ENCODE measurements at places on chromosomes 6 and 20. TPM values are rescaled to one million over a fixed set of nuclear protein-coding genes. Genes with fewer than 3 reads are reported as not detected.

GRCh38 chr6:11363881-11364576, 131.6 kb upstream of the NEDD9 start:
- DNase-seq = no peak

DNA sequence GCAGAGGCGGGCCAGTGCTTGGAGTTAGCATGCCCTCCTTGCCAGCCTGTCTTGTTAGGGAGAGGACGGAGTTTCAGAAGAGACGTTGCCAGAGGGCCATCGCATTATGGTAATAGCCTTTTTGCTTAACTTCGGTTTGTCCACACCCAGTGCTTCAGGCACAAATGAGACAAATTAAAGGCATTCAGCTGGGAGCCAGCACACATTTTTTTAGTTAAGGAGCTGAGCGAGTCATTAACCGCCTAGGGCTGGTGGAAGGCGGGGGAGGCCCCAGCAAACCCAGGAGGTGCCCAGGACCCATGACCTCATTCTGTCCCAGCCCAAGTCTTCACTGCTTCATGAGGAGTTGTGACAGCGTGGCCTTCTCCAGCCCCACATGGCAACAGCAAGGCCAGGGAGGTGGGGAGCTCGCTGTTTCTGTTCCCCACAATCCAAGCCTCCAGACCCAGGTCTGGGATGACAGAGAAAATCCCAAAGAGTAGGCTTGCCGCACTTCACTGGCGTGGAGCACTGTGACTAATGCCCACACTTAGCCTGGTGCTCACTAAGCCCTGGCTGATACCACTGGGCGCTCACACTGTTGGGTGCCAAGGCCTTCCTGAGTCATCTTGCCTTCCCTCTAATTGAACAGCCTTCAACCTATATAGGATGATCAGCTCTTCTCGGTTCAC, 237.1 kb downstream of the ANKRD60 start:
- peak; percentile 93 for DNase-seq

- no peak for DNase-seq
Measured at GRCh38 chr20:42392442-42392841, 774.3 kb upstream of the CHD6 start.

The C2 gene
- 1.5 TPM for total RNA-seq

GRCh38 chr6:112332274-112332673, 14.9 kb upstream of the RFPL4B start:
- DNase-seq = peak; percentile 59

- DNase-seq = no peak
Measured at GRCh38 chr6:161424421-161424820, 150.6 kb upstream of the AGPAT4 start.

GRCh38 chr6:154246723-154247118, 109.9 kb downstream of the IPCEF1 start:
- no peak for DNase-seq

DNA sequence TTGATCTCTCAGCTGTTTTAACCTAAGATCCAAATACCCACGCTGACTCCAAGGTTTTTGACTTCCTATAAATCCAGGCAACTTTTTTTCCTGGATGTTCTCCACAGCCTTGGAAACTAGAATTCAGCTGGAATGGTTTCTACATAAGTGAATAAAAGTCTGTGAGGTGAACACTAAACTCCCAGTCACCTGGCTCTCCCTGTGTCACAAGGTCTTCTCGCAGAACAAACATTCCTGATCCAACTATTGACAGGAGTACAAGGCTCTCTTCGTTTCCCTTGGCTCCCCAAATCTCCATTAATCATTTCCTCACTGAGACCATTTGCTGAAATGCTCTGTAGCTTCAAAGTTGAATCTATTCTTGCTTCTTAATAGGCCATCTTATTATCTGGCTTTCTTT, 265.7 kb downstream of the ADGRG6 start:
- DNase-seq = no peak

GRCh38 chr6:135810486-135810885, 41.0 kb upstream of the PDE7B start:
- DNase-seq = no peak

The SNRPB gene
- 924 TPM for total RNA-seq

The ADGRF5 gene
- 0.11 TPM for total RNA-seq

DNA sequence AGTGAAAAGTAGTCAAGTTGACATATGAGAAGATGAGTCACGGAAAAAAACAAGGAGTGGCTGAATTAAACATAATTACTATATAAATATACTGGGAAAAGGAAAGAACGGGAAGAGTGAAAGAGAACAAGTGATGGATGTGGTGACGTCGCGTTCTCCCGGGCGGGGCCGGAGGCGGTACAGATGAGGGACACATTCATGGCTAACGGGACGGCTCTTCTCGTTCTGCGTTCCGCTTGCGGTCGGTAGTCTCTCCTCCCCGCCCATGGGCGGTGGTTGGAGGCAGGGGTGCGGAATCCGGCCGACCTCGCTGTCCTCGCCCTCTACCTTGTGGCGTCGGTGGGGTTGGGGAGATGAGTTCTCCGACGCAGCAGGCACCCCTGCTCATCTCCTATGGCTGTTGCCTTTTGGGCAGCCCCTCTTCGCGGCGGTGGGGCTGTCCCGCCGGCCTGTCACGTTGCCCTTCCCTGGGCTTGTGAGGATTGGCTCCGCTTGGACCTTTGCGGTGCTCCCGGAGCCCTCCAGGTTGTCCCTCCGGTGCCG, 22.5 kb downstream of the HLA-G start:
- no peak for DNase-seq

The LRRN4 gene
- 0.15 TPM for total RNA-seq

The OR12D3 gene
- not detected for total RNA-seq

GRCh38 chr6:38552121-38552520, 87.6 kb downstream of the BTBD9 start:
- DNase-seq = no peak

DNA sequence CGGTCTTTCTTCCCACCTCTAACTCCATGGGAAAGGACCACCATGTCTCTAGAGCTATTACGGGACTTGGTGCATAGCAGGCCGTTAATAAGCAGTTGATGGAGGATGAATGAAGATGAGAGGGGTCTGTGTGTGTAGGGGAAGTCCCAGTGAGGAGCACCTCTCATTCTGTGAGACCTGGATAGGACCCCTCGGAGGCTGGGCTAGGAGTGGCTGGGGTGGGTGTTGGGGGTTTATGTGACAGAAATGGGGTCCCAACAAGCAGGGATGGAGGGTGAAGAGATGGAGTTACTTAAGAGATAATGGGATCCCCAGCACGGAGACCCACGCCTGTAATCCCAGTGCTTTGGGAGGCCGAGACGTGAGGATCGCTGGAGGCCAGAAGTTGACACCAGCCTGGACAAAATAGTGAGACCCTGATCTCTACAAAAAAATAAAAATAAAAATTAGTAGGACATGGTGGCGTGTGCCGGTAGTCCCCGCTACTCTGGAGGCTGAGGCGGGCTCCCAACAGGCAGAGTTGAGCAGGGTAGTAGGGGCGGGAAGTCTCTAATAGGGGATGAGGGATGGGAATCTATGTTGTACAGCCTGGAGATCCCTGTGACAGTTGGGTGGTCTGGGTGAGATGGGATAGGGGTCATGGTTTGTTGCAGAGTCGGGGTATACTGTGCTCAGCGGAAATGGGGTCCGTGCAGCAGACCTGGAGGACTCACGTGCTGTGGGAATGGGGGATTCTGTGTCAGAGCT, 677 bp upstream of the ZNF341 start:
- DNase-seq = no peak

The CAP2 gene
- 16.4 TPM for total RNA-seq

DNA sequence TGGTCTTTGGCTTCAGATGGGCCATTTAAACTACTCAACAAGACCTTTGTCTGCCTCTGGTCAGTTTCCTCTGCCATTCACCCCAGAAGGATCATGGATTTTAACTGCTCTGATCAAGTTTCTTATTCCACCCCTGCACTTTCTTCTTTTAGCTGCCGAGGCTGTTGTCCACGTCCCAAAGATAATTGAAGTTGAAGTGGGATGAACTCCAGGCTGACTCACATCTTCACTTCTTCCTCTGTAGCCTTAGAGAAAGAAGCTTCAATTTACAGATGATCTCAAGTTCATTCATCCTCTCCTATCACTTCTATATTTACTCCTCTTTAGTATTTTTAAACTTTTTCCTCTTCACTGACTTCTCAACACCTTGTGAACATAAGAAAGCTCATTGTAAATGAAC, 651.6 kb downstream of the UTRN start:
- no peak for DNase-seq

The PAK5 gene
- 0.46 TPM for total RNA-seq

The HS3ST5 gene
- not detected for total RNA-seq

DNA sequence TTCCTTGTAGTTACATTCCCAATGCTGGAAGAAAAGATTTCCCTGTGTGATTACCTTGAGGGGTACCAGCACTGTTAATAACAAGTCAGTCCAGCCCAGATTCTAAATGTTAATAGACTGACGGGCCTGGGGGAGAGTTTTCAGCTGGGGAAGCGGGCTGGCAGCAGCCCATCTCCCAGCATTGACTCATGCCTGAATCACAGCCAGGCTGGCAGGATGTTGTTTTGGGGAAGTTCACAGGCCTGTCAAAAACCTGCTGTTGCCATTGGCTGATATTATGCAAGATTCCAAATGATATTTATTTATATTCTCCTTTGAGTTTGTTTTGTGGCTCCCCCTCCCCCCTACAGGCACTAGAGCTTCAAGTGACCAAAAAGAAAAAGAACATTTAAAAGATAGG, 213.9 kb upstream of the CNR1 start:
- peak; percentile 86 for DNase-seq

The SYNDIG1 gene
- 0.80 TPM for total RNA-seq

GRCh38 chr6:71088166-71088565, 131.3 kb upstream of the B3GAT2 start:
- no peak for DNase-seq

GRCh38 chr20:46588532-46589511, 38.4 kb upstream of the OCSTAMP start:
- DNase-seq = no peak

The ELOVL2 gene
- total RNA-seq = 11.3 TPM

GRCh38 chr6:72769459-72770125, 147.7 kb downstream of the KCNQ5 start:
- no peak for DNase-seq

All from Daoy (cell line).